ENCODE measurements at places on chromosomes 2 and 18. TPM values are rescaled to one million over a fixed set of nuclear protein-coding genes. Genes with fewer than 3 reads are reported as not detected.

GRCh38 chr2:38218591-38218991 lies 142.6 kb upstream of the CYP1B1 start:
- H3K27ac ChIP-seq, result no peak overlapping the region
- no peaks in the 10 kb centered on the region for H3K36me3 ChIP-seq
- peaks cover 4% of the 10 kb centered on the region for H3K4me1 ChIP-seq
- no peak for DNase-seq

DNA sequence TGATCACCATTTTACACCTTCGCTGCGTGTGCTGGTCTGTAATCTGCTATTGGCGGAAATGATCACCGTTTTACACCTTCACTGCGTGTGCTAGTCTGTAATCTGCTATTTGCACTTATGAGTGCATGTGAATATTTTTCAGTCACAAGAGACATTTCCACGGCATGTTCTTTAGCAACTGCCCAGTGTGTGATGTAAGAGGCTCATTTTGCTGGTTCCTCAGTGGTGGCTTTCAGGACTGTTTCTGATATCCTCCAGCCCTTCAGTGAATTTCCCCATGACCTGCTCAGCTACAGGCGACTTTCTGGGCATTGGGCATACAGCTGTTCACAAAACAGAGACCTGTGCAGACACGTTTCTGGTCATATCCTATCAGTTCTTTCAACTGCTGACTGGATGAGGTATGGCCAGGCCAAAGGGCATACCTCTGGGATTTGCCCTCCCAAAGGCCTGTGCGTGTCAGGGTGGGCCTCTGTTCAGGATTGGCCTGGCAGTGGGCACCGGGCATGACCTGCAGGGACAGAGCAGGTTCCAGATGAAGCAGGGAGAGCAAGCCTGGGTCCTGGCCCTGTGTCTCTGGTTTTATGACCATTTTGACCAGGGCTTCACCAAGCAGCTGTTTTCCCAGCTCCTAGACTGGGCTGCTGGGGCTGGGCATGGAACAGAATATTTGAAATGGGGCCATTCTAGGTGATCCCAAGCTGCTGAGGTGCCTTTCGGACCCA lies 521 bp upstream of the PROM2 start:
- no peak for DNase-seq
- no peak overlapping the region for H3K27ac ChIP-seq
- H3K27me3 ChIP-seq, result no peaks in the 10 kb centered on the region
- no peak overlapping the region for H3K4me3 ChIP-seq

DNA sequence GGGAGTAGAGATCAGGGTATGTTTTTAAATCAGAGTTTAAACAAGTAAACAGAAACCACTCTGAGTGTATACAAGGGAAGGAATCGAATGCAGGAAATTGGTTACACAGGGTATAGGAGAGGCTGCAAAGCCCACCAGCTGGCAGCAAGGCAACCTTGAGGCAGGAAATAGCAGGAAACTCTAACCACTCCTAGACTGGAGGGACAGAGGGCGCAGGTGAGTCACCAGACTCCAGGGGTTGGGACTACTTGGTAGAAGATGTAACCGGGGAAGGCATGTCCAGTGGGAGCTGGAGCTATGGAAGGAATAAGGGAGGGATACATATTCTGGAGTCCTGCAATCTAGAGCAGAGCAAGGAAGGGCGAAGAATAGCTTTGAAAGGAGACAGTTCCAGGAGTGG lies 152.3 kb downstream of the MEIS1 start:
- peaks cover 6% of the 10 kb centered on the region for H3K27me3 ChIP-seq
- no peak overlapping the region for H3K27ac ChIP-seq
- H3K36me3 ChIP-seq, result no peaks in the 10 kb centered on the region
- no peak for DNase-seq

GRCh38 chr2:126909781-126910180 lies 11.1 kb downstream of the TEX51 start:
- H3K27ac ChIP-seq, result no peak overlapping the region
- H3K4me1 ChIP-seq, result no peaks in the 10 kb centered on the region
- H3K27me3 ChIP-seq, result no peaks in the 10 kb centered on the region
- H3K4me3 ChIP-seq, result no peak overlapping the region

DNA sequence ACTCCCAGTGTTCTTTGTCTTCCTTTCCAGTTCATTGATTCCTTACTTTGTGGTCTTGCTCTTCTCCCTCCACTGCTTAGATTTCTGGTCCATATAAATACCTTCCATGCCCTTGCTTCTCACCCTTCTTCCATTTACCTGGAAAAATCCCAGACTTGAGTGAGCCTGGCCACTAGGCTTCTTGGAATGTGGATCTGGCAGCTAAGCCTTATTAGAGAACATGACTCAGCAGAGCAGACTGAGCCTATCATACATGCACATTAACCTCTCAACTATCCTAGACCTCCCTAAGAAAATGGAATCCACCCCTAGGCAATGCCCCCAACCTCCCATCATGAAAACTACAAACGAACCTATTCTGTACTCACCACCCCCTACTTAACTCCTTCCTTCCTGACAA lies 127.7 kb downstream of the RHBDD1 start:
- no peaks in the 10 kb centered on the region for H3K4me1 ChIP-seq
- DNase-seq, result no peak
- no peak overlapping the region for H3K4me3 ChIP-seq
- no peaks in the 10 kb centered on the region for H3K27me3 ChIP-seq

DNA sequence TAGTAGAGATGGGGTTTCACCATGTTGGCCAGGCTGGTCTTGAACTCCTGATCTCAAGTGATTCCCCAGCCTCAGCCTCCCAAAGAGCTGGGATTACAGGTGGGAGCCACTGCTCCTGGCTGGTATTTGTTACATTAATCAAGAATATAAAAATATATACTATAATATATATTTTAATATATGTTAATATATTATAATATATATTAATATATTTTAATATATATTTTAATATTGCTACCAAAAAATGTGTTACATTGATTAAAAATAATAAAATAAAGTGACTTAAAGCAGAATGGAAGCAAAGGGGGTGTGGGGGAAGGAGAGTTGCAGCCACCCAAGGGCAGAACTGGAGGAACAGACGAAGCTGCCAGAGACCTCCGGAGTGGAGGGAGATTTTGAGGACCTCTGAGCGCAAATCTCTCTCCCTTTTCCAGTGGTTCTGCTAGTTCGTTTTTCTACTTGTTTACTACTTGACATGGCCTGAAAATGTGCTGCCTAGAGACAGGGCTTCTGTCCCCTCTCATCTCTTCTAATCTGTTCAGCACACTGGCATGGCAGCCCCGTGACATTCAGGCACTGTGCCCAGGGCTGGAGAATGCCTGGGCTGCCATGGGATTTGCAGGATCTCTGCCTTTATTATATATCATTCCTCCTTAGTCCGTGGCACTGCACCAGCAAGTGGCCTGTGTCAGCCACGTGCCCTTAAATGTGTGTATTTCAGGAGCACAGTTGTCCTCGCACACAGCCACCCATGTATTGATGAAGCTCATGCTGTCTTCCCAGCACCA lies 47.9 kb upstream of the RAB12 start:
- no peak overlapping the region for H3K4me3 ChIP-seq
- no peak for DNase-seq
- H3K27ac ChIP-seq, result no peak overlapping the region
- H3K36me3 ChIP-seq, result no peaks in the 10 kb centered on the region
- H3K27me3 ChIP-seq, result no peaks in the 10 kb centered on the region
- H3K4me1 ChIP-seq, result no peaks in the 10 kb centered on the region

DNA sequence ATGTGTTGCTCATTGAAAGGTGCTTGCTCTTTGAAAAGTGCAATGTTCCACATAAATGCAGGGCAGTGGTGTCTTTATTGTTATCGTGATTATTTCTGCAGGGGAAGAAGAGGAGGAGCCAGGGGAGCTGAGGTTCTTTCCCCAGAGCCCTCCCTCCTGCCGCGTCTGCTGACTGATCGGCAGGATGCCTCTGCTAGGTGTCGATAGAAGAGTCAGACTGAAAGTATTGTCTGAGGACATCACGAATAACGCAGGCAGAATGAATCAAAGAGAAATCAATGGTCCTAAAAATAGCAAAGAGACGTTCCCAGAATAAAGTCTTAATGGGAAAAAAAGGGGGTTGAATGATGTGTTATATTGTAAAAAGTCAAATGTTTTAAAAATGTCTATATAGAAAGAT lies 47.4 kb upstream of the SIX3 start:
- H3K27me3 ChIP-seq, result peaks cover 28% of the 10 kb centered on the region
- no peak overlapping the region for H3K4me3 ChIP-seq
- H3K4me1 ChIP-seq, result no peaks in the 10 kb centered on the region
- H3K36me3 ChIP-seq, result no peaks in the 10 kb centered on the region
- DNase-seq, result peak; percentile 15

GRCh38 chr18:26040051-26040656 lies 50.3 kb downstream of the SS18 start:
- H3K36me3 ChIP-seq, result peaks cover 30% of the 10 kb centered on the region
- DNase-seq, result no peak
- no peak overlapping the region for H3K4me3 ChIP-seq
- H3K27ac ChIP-seq, result no peak overlapping the region

- no peak overlapping the region for H3K4me3 ChIP-seq
- no peak overlapping the region for H3K27ac ChIP-seq
- H3K36me3 ChIP-seq, result no peaks in the 10 kb centered on the region
- H3K4me1 ChIP-seq, result no peaks in the 10 kb centered on the region
- no peaks in the 10 kb centered on the region for H3K27me3 ChIP-seq
These were observed 132.9 kb upstream of the PKDCC start for GRCh38 chr2:41914936-41915335.

- H3K27me3 ChIP-seq, result peaks cover 4% of the 10 kb centered on the region
- H3K4me3 ChIP-seq, result no peak overlapping the region
- no peak for DNase-seq
- no peak overlapping the region for H3K27ac ChIP-seq
These were observed 100.5 kb upstream of the SPRED2 start for GRCh38 chr2:65532937-65533336.

DNA sequence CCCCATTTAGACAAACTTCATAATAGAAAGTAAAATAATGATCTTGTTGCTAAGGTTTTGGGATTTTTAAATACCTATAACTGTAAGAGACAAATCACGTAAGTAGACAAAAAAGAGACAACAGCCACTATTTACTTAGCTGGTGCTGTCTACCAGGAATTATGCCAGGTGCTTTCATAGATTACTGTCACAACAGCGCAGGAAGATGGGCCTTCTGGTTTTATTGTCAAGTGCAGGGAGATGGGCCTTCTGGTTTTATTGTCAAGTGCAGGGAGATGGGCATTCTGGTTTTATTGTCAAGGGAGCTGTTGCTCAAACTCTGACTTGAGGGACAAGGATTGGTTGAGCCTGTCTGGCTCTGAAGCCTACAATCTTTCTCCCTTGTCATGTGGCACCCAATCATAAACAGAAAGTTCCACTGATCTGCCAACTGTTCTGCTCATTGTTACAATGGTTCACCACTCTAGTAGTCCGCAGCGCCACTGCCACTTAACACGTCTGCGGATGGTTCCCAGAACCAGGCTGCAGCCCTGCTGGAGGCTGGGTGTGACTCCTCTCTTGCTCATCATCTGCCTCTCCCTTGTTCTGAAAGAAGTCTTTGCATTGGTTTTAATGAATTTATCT lies 95.0 kb downstream of the RNF144A start:
- H3K4me3 ChIP-seq, result no peak overlapping the region
- DNase-seq, result peak; percentile 20
- H3K27me3 ChIP-seq, result no peaks in the 10 kb centered on the region
- H3K4me1 ChIP-seq, result peaks cover 47% of the 10 kb centered on the region

GRCh38 chr2:211846036-211846400 lies 692.6 kb downstream of the ERBB4 start:
- no peak overlapping the region for H3K27ac ChIP-seq
- no peaks in the 10 kb centered on the region for H3K27me3 ChIP-seq
- H3K36me3 ChIP-seq, result no peaks in the 10 kb centered on the region
- H3K4me1 ChIP-seq, result no peaks in the 10 kb centered on the region
- H3K4me3 ChIP-seq, result no peak overlapping the region

- DNase-seq, result no peak
- H3K27me3 ChIP-seq, result peaks cover 86% of the 10 kb centered on the region
- no peaks in the 10 kb centered on the region for H3K36me3 ChIP-seq
- peaks cover 14% of the 10 kb centered on the region for H3K4me1 ChIP-seq
These were observed 7.9 kb downstream of the PAX3 start for GRCh38 chr2:222290736-222291484.

DNA sequence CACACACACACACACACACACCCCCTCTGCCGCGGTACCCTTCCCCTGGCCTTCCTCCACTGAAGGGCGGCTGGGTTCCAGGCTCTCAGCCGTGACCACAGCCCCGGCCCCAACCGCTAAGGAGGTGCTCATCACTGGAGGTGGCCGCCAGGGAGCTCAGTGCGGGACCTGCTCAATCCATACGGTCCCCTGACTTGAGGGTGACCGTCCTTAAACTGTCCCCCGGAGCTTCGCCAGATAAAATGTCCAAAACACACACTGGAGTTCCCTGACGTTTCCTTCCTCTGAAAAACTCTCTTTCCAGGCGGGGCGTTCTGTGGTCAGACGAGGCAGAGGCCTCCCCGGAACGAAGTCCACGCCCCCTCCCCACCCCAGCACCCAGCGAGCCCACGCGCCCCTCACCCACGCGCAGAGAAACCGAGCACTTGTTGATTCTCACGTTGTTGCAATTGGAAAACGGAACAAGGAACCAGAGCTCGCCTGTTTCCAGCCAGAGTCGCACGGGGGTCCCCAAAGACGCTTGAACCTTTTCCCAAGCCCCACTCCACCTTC lies 1.4 kb downstream of the MBP start:
- H3K4me3 ChIP-seq, result peak overlapping the region; percentile 90
- peak; percentile 44 for DNase-seq
- no peaks in the 10 kb centered on the region for H3K27me3 ChIP-seq

DNA sequence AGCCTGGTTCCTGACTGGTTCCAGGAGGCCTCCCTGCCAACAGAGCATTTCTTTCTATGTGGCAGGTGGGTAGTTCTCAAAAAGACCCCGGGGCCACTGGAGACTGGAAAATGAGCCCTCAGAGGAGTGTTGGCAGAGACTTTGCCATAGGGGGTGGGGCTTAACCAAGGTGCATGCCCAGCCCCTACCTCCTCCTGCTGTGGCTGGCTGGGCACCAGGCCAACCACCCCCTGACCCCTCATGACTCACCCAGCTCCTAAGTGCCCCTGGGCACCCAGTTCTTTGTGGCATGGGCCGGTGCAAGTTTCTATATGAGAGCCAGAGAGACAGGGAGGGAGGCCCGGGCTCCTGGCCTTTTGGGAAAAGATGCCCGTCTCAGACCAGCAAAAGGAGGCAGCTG lies 98.2 kb upstream of the SMAD2 start:
- no peaks in the 10 kb centered on the region for H3K27me3 ChIP-seq
- H3K4me3 ChIP-seq, result no peak overlapping the region
- H3K36me3 ChIP-seq, result no peaks in the 10 kb centered on the region
- H3K27ac ChIP-seq, result no peak overlapping the region
- no peak for DNase-seq

GRCh38 chr2:62506421-62506750 lies 391 bp upstream of the TMEM17 start:
- H3K27me3 ChIP-seq, result peaks cover 24% of the 10 kb centered on the region
- peaks cover 7% of the 10 kb centered on the region for H3K4me1 ChIP-seq
- H3K4me3 ChIP-seq, result peak overlapping the region; percentile 72
- DNase-seq, result no peak

- H3K4me1 ChIP-seq, result no peaks in the 10 kb centered on the region
- no peak overlapping the region for H3K27ac ChIP-seq
- H3K27me3 ChIP-seq, result no peaks in the 10 kb centered on the region
These were observed 150.2 kb downstream of the LRRTM1 start for GRCh38 chr2:80154231-80154915.

- no peak overlapping the region for H3K4me3 ChIP-seq
- no peaks in the 10 kb centered on the region for H3K27me3 ChIP-seq
- H3K27ac ChIP-seq, result no peak overlapping the region
- H3K4me1 ChIP-seq, result no peaks in the 10 kb centered on the region
- no peak for DNase-seq
These were observed 220.0 kb downstream of the LOXHD1 start for GRCh38 chr18:46437061-46437460.

The CDH2 gene
- not detected for total RNA-seq

The LPIN1 gene
- total RNA-seq, result 96.4 TPM

The MGAT4A gene
- total RNA-seq, result 87.5 TPM

The CPO gene
- not detected for total RNA-seq

The ADAM23 gene
- total RNA-seq, result 0.42 TPM

The OSBPL6 gene
- total RNA-seq, result 1.9 TPM

The FN1 gene
- total RNA-seq, result 0.45 TPM

The CNGA3 gene
- total RNA-seq, result not detected

The MTCL1 gene
- total RNA-seq, result 0.31 TPM

Measured in activated naive CD4-positive, alpha-beta T cell treated with anti-CD3 and anti-CD28 coated beads for 36 hours (primary cell).